ENCODE measurements at places on chromosomes 12 and 14.

GRCh38 chr12:84974155-84974815 is 61.7 kb upstream of the SLC6A15 start:
- no peak for DNase-seq

- DNase-seq = no peak
These were observed 232.1 kb upstream of the SYT10 start for GRCh38 chr12:33671676-33672075.

DNA sequence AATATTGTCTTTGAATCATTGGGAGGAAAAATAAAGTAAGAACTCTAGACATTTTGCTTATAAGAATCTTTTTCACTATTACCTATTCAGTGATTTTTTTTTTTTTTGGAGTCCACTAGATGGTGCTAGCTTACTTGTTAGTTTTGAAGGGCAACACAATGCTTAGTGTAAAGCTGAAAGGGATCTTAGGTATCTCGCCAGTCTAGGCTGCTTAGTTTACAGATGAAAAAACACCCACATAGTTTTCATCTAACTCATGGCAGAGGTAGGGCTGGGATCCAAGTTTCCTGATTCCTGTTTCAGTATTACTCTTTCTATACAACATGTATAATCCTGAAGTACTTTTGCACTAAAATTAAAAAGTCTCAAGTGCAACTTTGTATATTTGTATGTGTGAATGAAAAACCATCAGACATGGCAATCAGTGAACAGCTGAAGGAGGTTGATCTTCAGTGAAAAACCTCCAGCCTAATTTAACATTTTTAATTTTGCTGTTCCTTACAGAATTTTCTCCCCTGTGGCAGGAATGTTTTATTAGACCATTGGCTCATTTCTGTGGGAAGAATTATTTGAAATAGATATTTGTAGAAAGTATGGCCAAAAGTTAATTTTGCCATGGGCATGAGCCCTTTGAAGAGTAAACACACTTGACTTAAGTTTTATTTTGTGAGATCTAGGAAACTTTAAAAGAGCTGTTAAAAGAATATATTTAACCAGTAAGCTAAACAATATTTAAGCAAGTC is 40.7 kb downstream of the LRRIQ1 start:
- DNase-seq = no peak

- DNase-seq = no peak
These were observed 211.8 kb downstream of the FOXN3 start for GRCh38 chr14:89205137-89205740.

DNA sequence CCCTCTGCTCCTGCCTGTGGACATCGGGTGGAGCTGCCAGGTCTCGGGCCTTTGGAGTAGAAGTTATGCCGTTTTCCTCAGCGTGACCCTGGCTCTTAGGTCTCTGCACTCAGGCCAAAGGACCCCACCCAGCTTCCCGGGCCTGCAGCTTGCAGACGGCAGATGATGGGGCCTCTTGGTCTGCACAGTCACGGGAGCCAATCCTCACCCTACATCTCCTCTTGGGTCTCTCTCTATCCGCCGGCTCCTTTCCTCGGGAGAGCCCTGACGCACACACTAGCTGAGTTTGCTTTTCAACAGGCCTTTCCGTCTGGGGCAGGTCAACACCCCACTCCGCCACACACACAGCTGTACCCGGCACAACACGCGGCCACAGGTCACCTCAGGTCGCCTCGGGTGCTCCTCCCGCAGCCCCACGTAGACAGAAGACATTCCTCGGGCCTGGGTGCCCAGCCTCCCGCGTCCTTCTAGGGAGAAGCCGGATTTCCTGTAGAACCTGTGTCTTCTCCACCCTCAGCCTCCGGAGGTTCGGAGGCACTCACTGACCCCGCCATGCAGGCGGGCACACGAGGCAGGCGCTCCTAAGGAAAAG is 9.9 kb downstream of the GALNT9 start:
- no peak for DNase-seq

GRCh38 chr14:60618241-60618640 is 31.0 kb downstream of the SIX1 start:
- no peak for DNase-seq

DNA sequence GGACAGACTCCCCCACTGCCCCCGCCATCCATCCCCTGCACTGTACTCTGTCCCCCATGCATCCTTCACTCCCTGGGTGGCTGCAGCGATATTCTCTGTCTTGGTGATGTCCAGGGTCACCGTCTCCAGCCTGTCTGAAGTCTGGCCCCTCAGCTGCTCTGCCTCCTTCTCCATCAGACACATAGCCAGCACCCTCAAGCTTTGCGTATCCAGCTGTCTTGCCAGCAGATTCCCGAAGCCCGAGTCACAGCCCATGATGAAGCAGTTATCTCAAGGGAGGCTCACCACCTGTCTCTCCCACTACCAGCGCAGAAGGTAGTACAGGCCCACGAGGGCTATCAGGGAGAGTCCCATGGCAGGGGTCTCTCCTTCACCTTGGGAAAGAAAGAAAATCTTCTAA is 77.8 kb downstream of the HSD17B6 start:
- DNase-seq = no peak

DNA sequence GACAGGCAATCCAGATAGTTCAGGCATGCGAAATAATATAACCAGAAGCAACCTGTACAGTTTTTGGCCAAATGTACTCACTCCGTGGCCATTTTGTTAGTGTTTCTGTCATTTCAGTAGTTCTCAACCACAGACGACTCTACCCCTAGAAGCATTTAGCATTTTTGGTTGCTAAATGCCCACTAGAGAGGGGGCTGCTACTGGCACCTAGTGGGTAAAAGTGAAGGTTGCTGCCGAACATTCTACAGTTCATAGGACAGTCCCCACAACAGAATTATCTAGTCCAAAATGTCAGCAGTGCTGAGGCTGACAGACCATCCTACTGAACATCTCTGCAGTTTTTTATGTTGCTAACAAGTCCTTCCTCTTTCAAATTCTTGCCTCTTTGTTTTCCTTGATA is 107.4 kb downstream of the TSHR start:
- DNase-seq = no peak

DNA sequence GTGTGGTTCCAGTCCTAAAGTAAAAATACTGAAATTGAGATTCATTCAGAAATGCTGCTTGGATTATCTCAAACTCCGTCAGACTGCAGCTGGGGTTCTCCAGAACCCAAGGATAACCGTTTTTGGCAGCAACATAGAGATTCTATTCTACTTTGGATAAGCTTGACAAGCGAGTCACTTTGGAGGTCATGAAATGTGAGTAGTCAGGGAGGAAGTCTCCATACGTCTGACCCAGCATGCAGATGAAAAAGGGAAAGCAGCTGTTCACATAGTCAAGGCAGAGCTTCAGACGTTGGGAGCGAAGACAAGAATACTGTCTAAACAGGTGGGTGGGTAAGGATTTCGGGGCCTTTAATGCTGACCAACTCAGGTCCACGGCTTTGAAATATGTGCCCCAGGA is 14.9 kb upstream of the HSP90B1 start:
- no peak for DNase-seq

DNA sequence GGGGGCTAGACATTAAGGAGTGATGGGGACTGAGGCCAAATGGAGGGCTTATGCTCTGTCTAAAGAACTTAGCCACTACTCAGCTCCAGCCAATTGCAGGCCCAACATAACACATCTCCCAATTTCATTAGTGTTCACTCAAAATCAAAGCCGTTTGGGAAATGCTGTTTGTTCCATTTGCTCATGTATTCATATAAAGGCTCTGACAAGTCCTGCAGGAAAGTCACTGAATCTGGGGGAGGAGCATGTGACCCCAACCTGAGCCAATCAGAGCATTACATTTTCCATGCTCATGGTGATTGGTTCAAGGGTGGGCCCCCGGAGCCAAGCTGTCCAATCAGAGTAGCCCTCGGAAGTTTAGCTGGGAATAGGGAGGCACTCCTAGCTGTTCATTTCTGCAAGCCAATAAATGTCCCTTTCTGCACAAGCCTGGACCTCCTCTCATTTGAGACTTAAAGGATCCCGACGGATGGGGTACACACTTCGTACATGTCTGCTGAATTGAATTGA is 20.9 kb downstream of the SDSL start:
- no peak for DNase-seq

- no peak for DNase-seq
These were observed 8.1 kb downstream of the AEBP2 start for GRCh38 chr12:19447386-19447785.

- DNase-seq = no peak
These were observed 8.6 kb downstream of the GLIPR1 start for GRCh38 chr12:75489187-75489586.

DNA sequence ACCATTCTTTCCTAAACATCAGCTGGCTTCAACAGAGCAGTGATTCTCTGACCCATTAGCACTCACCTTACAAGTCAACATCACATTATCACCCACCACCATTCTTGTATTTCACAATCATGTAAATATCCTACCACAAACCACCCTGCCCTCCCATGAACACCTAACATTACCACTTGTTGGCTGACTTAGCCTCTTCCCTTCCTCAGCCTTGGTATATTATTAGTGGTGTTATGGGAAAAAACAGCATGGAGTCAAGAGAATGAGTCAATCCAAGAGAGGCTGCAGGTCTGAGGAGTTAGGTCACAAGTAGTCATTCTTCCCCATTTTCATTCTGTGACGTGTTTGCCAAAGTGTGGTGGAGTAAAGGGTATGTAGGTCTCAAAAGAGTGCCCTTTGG is 22.3 kb upstream of the MGP start:
- DNase-seq = no peak

- peak; percentile 92 for DNase-seq
These were observed 5.1 kb upstream of the PSMA3 start for GRCh38 chr14:58239244-58240195.

GRCh38 chr14:88960496-88960895 is 136.0 kb downstream of the TTC8 start:
- no peak for DNase-seq

- DNase-seq = no peak
These were observed 21.4 kb upstream of the EID3 start for GRCh38 chr12:104282109-104282508.

DNA sequence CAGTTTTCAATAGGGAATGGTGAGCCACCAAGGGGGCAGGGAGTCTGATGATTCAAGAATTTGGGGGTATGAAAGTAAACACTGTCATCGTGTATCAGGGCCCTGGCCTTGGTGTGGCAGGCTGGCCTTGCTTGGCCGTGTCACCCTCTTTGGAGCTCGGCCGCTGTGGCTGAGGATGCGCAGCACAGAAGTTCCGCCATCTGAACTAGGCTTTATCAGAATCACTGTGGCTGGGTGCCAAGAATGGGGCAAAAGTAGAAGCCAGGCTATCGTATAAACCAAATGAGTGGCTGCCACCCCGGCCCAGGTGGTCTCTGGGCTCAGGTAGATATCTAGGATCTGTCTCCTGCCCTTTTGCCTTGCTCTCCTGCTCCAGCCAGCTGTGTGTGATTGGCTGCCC is 137.4 kb downstream of the PAPOLA start:
- DNase-seq = no peak

GRCh38 chr12:99644629-99645028 is 2.9 kb upstream of the GARIN6 start:
- no peak for DNase-seq

All from stimulated activated naive CD4-positive, alpha-beta T cell (primary cell).